ENCODE measurements at places on chromosomes 2 and 18. TPM values are rescaled to one million over a fixed set of nuclear protein-coding genes. Genes with fewer than 3 reads are reported as not detected.

- DNase-seq = no peak
These were observed 44.1 kb downstream of the PPP4R1 start for GRCh38 chr18:9570255-9570654.

The BARD1 gene
- total RNA-seq = 8.8 TPM

DNA sequence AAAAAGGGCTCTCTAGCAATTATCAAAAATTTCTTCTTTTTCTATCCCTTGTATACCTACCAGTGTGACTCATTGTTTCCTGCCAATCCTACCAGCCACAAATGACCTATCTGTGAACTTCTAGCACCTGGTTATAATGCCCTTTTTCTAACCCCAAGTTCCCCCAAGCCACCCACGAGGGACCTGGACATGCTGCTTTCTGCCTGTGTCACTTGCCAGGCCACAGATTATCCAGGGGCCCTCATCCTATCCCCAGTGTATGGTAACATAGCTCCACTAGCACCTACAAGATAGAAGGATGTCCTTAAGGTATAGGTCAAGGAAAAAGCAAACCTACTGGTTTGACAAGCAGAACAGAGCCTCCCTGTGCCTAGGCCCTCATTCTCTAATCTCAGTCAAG lies 26.8 kb downstream of the AAK1 start:
- peak; percentile 51 for DNase-seq

- no peak for DNase-seq
These were observed 405.5 kb downstream of the MEIS1 start for GRCh38 chr2:66840321-66841002.

GRCh38 chr2:106638580-106638979 lies 151.4 kb downstream of the CD8B2 start:
- no peak for DNase-seq
